Omental fat pad (tissue), 4 donors: ENCODE measurements at places on chromosomes 6 and 20.

DNA sequence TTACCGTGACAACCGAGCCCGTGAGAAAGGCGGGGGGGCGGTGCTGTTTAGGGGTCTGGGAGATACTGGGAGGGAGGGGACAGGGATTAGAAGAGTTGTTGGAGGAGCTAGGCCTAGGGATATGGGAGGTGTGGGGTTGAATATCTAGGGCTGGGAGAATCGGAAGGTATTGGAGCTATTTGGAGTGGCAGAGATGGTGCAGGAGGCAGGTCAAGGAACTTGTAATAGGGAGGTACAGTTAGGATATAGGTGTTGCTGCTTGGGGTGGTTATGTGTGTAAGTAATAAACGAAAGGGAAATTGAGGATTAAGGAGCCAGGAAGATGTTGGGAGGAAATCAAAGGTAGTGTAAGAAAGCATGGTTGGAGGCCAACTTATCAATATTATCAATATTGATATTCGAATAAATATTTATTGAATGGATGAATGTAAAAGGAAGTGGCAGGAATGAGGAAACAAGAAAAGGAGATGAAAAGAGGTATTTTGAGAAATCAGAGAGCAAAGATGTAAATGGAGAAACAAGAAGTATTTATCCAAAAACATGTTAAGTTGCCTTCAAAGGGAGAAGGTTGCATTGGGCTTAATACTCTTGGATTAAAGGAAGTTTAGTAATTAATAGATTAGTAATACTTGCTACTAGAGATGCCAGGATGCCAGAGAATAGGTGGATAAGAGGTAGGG, 602 bp downstream of the PPP1R11 start:
- DNase-seq, result peak; percentile 62

DNA sequence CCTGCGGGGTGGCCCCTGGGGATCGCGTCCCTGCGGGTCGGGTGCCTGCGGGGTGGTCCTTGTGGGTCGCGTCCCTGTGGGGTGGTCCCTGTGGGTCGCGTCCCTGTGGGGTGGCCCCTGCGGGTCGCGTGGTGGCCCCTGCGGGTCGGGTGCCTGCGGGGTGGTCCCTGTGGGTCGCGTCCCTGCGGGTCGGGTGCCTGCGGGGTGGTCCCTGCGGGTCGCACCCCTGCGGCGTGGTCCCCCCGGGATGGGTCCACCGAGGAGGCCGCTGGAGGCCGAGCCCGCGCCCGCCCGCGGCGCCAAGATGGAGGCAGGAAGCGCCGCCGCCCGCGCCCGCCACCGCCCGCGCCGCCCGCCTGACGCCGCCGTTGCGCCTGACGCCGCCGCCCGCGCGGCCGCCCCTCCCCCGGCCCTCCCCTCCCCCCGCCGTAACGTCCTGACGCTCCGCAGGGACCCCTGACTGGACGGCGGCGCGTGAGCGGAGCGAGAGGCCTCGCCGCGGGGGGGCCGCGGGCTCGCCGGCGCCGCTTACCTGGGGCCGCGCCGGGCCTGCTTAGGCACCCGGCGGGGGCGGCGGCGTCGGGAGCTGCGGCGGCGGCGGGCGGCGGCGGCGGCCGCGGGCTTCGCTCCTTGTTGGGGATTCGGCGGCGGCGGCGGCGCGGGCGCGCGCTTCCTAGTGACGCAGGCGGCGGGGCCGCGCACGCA, at the start of gene GMEB2:
Gene GMEB2, minus strand, starts transcription at position 678 of the 705 bp plus-strand sequence. CDS start 7,704 bp downstream, outside the sequence.
- DNase-seq, result no peak

DNA sequence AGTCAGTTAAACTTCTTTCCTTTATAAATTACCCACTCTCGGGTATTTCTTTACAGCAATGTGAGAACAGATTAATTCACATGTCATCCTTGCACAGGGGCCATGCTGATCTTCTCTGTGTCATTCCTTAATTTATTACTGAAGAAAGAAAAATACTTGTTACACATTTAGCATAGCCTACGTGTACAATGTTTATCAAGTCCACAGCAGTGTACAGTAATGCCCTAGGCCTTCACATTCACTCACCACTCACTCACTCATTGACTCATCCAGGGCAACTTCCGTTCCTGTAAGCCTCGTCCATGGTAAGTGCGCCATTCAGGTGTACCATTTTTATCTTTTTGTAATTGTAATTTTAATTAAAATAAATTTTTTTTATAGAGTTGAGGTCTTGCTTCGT, 73.6 kb downstream of the RSPH3 start:
- no peak for DNase-seq

- no peak for DNase-seq
These were observed 151.7 kb upstream of the DST start for GRCh38 chr6:56794421-56794820.

GRCh38 chr6:38610050-38610625, 29.6 kb downstream of the BTBD9 start:
- DNase-seq, result no peak

DNA sequence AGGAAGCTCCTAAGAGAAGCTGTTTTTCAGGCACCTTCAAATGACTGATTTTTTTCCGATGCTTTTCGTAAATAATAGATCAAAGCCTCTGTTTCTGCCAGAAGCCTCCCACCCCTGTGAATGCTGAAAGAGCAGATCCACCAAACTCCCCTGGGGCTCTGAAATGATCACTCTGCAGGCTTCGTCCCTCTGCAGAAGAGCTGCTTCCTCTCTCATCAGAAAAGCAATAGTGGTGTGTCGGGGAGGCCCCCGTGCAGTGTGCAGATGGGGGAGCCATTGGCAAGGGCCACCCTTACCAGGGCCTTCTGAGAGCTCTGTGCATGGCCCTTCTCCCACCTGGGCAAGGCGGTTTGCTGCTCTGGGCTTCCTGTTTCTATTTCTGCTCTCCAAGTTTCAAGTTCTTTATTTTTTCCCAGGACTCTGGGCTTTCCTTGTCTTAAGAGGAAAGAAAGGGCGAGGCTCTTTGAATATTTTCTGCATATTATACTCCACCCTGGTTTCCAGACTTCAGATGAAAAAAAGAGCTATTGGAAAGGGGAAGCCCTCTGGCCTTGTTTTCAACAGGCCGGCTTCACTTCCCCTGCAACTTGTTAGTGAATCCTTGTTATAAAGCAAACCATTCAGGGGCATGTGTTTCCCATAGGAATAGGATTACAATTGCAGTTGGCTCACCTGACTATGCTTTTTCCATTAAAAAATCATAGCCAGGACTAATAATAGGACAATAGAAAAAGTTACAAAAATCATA, 155.2 kb downstream of the TTLL2 start:
- DNase-seq, result no peak

DNA sequence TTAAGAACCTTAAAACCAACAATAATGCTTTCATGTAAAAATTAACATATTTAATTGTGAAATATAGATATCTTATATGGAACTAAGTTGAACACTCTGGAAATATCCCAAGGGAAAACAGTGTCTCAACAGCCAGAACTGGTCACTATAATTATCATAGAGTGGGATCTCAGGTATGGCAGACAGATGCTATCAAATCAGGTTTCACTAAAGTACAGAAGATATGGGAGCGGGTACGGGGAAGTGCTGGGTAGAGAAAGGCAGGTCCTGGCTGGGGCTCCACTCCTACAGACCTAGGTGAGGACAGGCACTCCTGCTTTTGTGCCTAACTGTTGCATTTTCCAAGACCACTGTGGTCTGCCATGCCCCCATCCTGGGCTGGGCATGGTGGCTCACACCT, 128.2 kb upstream of the BEND3 start:
- no peak for DNase-seq

DNA sequence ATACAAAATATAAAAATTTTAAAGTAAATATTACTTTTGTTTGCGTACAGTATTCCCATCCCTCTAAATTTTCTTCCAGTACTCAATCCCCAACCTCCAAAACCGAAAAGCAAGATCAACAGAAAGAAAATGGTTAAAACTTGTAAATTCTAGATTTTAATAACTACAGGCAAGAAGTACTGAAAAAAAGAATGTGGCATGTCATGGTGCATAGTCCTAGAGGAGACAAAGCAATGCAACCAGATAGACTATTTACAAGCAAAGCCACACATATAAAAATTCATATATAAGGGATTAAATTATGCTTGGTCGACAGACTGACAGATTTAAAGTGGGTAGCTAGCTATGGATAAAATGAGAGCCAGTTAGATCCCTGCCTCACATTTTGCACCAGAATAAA, 56.5 kb upstream of the HFE start:
- DNase-seq, result no peak

GRCh38 chr20:32600681-32601237, 15.6 kb upstream of the NOL4L start:
- DNase-seq, result no peak

DNA sequence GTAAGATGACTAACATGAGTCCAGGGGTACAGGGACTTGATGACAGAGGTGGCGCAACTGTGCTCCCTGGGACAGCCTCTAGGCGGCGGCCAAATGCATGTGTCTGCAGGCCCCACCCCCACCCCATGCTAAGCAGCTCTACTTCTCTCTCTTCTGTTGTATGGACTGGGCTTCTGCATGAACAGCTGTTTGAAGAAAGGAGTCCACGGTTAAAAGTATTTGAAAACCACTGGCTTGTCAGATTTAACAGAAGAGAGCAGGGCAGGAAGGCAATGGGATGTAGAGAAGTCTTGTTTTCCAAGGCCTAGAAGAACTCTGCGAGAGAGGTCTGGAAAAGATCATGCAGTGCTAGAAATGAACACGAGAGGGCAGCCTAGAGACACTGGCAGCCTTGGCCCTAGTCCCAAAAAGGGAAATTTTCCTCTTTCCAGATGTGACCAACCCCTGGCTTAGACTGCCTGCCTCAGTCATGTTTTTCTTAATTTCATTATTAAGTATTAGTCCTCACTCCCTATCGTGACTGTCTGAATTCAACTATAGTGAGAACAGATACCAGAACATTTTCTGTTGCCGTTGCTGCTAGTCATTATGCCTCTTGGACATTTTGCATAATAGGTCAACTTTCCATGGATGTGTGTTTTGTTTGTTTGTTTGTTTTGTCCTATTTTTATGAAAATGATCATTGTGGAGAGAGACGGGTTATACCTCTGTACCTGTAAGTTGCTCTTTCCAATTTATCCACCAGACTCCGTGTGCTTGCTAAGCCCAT, 265.0 kb downstream of the ADGRG6 start:
- DNase-seq, result peak; percentile 36

DNA sequence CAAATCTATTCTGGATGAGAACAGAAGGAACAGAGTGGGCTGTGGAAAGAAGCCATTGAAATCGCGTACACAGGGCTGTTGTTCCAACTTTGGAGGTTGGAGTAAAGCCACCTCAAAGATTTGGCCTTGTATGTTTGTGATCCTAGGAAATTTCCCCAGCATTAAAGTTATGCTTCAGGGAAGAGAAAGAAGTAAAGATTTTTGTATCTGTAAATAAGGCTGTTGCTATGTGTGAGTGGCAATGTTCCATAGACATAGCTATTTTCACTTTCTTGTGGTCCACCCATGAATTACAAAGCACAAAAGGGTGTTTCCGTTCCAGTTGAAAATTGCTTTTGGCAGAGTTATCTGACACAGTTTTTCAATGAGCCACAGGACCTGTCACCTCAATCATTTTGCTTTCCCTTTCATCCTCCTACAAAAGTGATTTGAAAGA, 321.3 kb downstream of the TFAP2B start:
- DNase-seq, result no peak

DNA sequence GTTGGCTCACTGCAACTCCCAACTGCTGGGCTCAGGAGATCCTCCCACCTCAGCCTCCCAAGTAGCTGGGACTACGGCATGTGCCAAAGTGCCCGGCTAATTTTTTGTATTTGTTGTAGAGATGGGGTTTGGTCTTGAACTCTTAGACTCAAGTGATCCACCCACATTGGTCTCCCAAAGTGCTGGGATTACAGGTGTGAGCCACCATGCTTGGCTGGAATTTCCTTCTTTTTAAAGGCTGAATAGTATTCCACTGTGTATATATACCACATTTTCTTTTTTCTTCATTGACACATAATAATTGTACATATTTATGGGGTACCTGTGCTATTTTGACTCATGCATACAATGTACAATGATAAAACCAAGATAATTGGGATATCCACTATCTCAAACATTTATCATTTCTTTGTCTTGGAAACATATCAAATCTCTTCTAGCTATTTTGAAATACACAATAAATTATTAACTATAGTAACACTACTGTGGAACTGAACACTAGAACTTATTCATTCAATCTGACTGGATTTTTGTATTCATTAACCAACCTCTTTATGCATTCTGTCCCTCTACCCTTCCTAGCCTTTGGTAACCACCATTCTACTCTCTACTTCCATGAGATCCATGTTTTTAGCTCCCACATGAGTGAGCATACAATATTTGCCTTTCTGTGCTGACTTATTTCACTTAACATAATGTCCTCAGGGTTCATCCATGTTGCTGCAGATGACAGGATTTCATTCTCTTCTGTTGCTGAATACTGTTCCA, 7.8 kb downstream of the MDC1 start:
- no peak for DNase-seq

DNA sequence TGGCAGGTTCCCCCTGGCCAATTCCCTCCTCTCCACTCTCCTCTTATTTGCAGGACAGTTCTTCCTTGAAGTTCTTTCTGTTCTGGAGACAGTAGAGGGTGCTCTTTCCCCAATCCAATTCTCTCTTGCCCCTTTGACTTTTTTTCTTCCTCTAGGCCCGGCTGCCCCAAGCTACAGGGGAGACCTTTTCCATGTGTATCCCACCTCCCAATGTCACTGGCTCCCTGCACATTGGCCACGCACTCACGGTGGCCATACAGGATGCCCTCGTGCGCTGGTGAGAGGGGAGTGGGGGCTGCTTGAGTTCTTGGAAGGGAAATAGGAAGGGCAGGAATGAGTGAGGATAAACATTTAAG, 1.5 kb downstream of the VARS2 start:
- no peak for DNase-seq

DNA sequence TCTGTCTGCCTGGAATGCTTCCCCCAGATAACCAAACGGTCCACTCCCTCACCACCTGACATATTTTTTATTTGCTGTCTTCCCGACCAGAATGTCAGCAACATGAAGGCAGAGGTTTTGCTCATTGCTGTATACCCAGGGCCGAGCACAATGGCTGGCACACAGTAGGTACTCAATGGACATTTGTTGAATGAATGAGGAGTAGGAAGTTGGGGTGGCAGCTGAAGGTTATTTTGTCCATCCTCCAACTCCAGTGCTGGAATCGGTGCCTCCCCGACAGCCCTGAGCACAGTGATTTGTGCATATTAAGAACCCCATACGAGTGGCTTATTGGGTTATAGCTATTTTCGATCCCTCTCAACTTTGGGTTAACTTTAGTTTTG, 10.3 kb downstream of the DUSP15 start:
- DNase-seq, result no peak

- no peak for DNase-seq
These were observed 3.6 kb downstream of the NELFCD start for GRCh38 chr20:58984691-58985090.

GRCh38 chr20:23367770-23368169, 5.8 kb downstream of the GZF1 start:
- no peak for DNase-seq

DNA sequence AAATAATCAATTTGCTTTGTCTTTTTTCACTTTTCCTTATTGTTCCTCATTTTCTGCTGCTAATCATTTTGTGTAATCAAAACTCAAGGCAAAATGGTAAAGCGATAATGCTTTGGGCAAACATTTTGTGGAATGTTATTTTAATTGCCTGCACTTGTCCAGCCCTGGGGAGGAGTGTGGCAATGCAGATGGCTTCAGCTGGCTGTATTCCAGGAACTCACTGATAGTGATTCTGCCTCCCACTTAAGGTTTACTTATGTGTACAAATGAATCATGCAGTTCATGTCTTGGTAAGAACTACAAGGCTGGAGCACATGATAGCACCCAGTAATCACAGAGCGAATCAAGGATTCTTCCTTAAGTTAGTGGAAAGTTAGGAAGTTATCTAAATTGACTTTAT, 107.8 kb downstream of the COL19A1 start:
- no peak for DNase-seq

GRCh38 chr20:22063753-22064152, 358.3 kb downstream of the PAX1 start:
- no peak for DNase-seq
